MCF 10A (cell line): ENCODE measurements at places on chromosomes 5 and 9. TPM values are rescaled to one million over a fixed set of nuclear protein-coding genes. Genes with fewer than 3 reads are reported as not detected.

DNA sequence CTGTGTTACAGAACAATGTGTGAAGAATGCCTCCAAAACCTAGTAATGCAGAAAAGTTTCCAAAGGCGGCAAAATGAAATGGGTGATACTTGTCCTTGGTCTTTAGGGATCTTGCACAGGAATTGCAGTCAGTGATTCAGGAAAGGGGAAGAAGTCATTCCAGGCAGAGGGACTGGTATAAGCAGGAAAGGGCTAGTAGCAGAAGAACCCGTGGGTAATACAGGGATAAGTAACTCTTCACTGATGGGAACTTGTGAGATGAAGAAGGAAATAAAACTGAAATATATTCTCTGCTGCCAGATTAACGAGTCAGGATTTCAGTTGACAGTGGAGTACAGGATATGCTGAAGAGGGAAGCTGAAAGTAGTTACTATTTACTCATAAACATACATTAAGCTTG lies 1.2 kb downstream of the SRFBP1 start:
- no peak for DNase-seq

GRCh38 chr5:107670932-107671741 lies at the start of gene EFNA5:
Gene EFNA5, minus strand, starts transcription at chr5:107670937.
- peak; percentile 57 for DNase-seq

- DNase-seq, result peak; percentile 46
Observed at GRCh38 chr5:24539613-24540012, 105.2 kb downstream of the CDH10 start.

DNA sequence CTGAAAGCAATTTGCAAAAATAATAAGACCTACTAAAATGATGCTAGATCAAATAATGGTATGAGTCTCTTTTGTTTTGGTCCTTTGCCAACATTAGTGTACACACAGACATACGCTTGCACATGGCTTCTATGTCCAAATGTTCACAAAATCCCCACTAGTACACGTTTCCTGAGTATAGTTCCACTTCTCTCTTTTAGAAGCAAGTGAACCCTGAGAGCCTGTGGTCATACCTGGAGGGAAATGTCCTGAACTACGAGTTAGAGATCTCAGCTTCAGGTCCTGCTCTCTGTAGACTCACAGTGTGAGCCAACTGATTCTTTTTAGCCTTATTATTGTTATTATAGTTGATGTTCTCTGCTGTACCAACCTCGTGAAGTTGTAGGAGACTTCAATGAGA lies 47.3 kb upstream of the ACTBL2 start:
- DNase-seq, result no peak

The FANCC gene
- 9.6 and 12.1 TPM in 2 replicates for total RNA-seq

The NMRK1 gene
- total RNA-seq, result 24.6 and 35.5 TPM in 2 replicates

The PDE6A gene
- 0.22 and 0.42 TPM in 2 replicates for total RNA-seq

GRCh38 chr9:35569206-35569605 lies 35.9 kb upstream of the TESK1 start:
- DNase-seq, result no peak

DNA sequence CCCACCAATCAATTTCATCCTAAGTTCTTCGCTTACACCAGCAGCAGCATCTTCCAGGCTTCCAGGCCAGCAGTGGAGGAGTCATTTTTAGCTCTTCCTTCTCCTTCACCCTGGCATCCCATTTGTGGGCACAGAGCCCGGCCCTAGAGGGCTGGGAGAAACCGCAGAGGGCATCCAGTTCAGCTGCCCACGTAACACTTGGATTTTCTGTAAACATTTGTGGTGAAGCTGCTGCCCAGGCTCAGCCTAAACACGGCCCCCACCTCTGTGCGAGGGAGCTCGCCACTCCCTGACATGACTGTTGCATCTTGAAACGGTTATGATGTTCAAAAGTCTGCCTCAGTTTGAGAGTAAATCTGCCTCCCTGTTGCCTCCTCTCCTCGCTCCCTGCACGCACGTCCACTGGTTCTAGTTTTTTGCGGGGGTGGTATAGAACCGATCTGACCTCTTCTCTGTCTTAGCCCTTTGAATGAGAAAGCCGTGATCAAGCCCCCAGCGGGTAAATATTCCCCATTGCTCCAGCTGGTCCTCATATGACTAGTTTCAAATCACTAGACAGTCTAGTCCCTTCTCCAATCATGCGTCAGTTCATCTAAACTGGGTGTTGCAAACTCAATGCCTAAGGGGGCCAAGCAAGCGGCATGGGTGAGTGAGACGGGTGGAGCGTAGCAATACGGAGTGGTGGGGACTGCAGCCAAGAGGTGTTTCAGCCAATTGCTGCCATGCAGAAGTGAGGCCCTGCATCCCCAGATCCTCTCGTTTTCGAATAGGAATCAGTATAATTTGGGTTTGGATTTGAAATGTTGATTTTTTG lies 34.9 kb upstream of the N4BP3 start:
- DNase-seq, result peak; percentile 100

- no peak for DNase-seq
Observed at GRCh38 chr5:179994583-179995323, 76.8 kb downstream of the RNF130 start.

DNA sequence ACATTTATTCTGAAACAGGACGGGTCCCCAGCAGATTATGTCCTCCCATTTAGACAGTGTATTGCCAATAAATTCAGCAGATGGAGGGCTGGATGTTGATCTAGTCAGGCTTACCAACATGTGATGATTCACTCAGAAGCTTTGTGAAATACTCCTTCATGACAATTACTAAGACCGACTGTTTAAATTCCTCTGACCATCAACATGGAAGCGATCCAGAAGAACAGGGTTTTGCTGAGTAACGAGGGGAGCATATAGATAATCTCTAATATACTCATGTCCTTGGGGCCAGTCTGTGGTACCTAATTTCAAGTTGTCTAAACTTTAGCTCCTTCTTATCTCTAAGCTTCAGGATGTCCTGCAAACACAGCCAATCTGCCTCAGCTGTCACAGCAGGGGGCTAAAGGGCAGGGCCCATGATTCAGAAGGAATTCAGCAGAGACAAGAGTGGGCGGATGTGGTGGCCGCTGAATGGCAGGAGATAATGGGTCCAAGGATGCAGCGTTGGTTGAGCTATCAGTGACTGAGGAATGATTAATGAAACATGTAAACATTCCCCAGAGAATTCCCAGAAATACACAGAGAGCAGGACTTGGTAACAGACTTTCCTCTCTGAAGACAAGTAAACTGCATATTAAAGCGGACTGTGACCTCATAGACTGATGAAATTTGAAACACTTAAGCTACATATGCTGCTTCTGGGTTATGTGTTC lies 109.4 kb downstream of the ANKRD55 start:
- DNase-seq, result peak; percentile 89

- DNase-seq, result no peak
Observed at GRCh38 chr5:28216939-28217360, 1178.6 kb upstream of the CDH9 start.

- DNase-seq, result no peak
Observed at GRCh38 chr5:114415760-114416159, 53.9 kb downstream of the KCNN2 start.

The C8G gene
- total RNA-seq, result 1.0 and 1.1 TPM in 2 replicates

GRCh38 chr9:115972362-115972761 lies 181.2 kb upstream of the PAPPA start:
- peak; percentile 27 for DNase-seq

- DNase-seq, result peak; percentile 14
Observed at GRCh38 chr5:74179179-74179578, 461.3 kb downstream of the ENC1 start.

The LCN15 gene
- not detected in 2 replicates for total RNA-seq

DNA sequence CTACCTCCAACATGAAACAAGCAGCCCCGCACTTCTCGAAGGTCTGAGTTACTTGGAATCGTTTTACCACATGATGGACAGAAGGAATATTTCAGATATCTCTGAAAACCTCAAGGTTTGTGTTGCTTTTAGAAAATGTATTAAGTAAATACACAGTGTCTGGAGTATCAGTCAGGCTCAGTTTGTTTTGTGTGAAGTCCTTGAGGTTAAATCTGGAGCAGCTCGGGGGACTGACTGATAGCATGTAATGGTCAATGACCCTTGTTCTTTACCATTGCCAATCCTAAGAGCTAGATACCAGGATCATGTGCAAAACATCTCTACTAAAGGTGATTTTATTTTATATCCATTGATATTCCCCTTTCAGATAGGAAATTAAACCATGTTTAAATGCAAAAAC lies 26.9 kb upstream of the LNPEP start:
- no peak for DNase-seq

DNA sequence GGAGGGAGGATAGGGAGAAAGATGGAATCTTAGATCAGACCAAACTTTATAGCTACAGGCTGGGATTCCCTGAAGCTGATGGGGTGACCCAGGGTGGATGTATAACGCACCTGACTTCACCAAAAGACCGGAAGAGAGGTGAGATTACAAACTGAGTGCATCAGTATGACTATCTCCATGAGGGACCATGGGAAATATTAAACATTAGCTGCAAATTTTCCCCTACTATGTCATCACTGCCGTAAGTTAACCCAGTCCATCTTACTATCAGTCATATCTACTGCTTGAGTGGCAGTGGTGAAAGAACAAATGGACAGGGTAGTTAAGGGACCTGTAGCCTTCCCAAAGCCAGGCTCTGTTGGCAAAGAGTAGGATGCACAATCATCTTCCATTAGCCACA lies 368.3 kb downstream of the EFNA5 start:
- no peak for DNase-seq

DNA sequence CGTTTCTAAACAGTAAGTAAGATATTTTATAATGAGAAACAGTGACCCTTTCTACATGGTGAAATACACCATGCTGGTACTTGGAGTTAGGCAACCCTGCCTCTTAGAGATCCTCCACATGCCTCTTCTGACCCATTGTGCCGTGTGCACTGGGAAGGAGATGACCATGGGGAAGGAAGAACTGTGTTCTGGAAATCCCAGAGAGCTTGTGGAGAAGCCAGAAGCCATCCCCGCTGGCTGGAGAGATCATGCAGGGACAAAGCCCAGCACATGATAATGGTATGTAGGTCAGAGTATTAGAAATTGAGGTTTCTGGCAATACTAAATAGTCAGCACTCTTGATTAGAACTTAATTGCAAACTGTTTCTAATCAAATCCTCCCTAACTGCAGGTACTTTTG lies 307.3 kb downstream of the FBXL7 start:
- DNase-seq, result no peak

The BTNL8 gene
- total RNA-seq, result not detected in 2 replicates

The SMIM32 gene
- total RNA-seq, result not detected in 2 replicates

The LECT2 gene
- total RNA-seq, result not detected in 2 replicates
